ENCODE measurements at places on chromosomes 7 and 10.

DNA sequence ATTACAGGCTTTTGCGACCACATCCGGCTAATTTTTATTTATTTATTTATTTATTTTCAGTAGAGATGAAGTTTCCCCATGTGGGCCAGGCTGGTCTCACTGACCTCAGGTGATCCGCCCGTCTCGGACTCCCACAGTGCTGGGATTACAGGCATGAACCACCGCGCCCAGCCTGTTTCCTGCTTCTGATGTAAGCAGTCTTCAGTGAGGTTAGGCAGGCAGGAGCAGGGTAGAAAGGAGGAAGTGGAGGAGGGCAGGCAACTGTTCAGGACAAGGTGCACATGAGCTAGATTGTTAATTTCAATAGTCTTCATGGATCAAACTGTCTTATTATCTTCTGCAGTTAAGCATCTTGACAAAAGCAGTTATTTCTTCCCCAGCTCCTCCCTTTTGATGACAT is 605.0 kb downstream of the CCSER2 start:
- ATAC-seq, result no peak

DNA sequence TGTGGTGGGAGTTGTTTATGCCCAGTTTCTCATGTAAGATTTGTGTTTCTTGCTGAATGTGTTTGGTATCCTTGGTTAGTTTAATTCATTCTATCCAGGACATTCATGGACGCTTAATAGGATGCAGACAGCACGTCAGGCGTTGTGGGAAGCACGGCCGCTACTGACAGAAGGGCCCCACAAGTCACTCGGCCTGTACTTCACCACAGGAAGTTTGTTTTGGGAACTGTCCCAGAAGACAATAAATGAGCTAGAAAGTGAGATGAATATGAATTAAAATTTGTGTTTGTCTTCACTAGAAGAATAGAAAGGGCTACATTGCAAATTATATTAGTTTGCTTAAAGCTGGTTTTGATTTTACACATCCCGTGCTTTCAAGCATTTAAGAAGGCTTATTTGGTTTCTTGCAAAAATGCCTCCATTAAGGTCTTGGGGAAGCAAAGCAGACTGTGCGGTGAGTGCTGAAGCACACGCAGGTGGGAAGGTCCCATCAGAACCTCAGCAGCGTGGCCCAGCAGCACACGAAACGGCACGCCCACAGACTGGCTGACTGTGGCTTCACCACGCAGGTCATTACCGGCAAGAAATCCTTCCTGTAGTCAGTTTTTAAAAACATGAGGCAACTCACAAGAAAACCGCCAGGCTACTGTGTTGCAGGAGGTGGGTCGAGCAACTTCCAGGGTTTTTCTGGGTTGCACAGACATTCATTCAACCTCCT is 74.1 kb downstream of the VIPR2 start:
- no peak for ATAC-seq

- no peak for ATAC-seq
Measured at GRCh38 chr10:97944772-97945171, 85.6 kb downstream of the CRTAC1 start.

DNA sequence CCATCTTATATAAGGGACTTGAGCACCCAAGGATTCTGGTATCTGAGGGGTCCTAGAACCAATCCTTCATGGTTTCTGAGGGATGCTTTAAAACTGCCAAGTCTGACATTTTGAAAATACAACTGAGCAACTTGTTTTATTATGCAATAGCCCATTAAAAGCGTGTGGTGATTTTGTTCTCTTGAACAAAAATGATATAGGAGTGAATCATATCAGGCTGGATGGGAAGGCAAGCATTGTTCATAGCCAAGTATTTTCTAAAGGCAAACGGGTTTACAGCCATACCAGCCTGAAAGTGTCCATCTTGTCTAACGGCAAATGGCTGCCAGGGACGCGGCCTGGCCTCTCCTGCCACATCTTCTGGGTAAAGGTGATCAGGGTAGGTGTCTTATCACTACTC is 23.4 kb downstream of the RPP38 start:
- no peak for ATAC-seq

GRCh38 chr7:42747044-42747443 is 164.8 kb downstream of the C7orf25 start:
- ATAC-seq, result peak; percentile 69

GRCh38 chr7:24701261-24702235 is 55.7 kb downstream of the GSDME start:
- peak; percentile 88 for ATAC-seq

DNA sequence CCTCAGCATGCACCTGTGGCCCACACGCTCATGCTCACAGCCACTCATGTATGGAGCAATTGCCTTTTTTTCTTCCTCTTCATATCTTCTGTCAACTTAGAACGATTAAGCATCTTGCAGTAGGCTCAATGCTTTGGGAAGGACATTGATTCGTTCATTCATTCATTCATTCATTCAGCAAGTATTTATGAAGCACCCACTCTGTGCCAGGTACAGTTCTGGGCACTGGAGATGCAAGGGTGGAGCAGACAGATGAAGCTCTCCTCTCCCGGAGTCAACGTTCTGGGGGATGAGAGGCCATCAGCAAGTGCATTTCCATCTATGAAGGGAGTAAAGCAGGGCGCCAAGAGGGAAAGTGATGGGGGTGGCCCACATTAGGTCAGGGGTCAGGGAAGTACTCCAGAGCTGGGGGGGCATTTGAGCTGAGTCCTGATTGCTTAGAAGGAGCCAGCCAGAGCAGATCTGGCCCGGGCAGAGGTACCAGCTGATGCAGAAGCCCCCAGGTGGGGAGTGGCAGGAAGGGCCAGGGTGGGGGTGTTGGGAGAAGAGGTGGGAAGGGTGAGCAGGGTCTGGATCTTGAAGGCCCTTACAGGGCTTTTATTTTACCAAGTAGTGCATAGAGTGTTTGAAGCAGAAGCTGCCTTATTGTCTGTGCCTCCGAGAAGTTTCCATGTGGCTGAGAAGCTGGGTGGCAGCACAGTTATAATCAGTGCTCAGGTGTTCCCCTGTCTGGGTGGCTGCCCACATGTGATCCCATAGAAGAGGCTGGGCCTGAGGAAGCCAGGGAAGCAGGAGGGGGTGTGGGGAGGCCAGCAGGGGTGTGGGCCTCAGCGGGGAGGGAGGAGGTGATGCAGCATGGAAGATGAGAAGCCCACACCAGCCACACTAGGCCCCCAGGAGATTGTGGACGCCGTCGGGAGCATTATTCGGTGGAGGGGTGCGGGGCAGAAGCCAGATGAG is 36.2 kb downstream of the CHST3 start:
- no peak for ATAC-seq

- ATAC-seq, result no peak
Measured at GRCh38 chr7:137609500-137609899, 237.3 kb downstream of the DGKI start.

GRCh38 chr10:5930272-5930671 is 40.2 kb downstream of the FBH1 start:
- no peak for ATAC-seq

GRCh38 chr7:87507446-87507845 is 32.0 kb upstream of the ABCB4 start:
- ATAC-seq, result no peak

GRCh38 chr7:12062062-12062461 is 149.0 kb upstream of the TMEM106B start:
- no peak for ATAC-seq

GRCh38 chr7:139453673-139454321 is 29.7 kb downstream of the KLRG2 start:
- ATAC-seq, result no peak

GRCh38 chr10:15370856-15371701 is at the start of gene FAM171A1:
FAM171A1 (minus strand) TSS chr10:15371289; CDS start chr10:15371052, 237 bp downstream.
- ATAC-seq, result peak; percentile 84

DNA sequence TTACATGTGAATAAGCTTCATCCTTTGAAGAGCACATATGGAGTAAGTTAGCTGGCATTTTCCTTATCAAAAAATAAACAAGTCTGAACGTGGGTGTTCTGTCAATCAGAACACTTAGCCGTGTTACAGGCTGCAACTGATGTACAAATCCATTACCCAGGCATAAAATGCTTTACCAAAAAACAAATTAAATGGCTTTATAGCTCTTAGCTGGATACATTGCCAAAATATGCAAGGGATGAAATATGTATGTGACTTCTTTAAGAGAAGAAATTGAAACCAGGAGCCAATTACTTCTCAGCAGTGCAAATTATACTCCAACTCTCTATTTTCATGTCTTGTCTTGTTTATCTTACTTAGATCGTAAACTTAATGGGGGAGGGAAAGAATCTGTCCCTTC is 214.8 kb downstream of the DGKB start:
- ATAC-seq, result no peak

DNA sequence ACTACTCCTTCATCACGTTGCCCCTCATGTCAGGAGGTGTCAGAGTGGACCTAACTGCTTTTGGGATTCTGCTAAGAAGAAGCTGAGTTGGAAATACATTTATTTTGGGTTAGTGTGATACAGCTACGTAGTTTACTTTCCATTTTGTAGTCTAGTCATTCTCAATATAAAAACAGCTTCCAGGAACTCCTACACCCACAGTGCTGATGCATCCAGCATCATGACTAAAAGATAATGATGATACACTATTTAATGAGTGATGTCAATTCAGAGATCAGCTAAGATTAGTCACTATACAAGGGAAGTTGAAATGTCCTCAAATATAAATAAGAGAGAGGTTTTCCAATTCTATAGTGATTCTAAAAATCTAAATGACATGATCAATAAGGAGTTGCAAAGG is 264.2 kb upstream of the SLC26A5 start:
- ATAC-seq, result no peak

GRCh38 chr7:155568333-155568660 is 21.9 kb upstream of the CNPY1 start:
- ATAC-seq, result no peak

DNA sequence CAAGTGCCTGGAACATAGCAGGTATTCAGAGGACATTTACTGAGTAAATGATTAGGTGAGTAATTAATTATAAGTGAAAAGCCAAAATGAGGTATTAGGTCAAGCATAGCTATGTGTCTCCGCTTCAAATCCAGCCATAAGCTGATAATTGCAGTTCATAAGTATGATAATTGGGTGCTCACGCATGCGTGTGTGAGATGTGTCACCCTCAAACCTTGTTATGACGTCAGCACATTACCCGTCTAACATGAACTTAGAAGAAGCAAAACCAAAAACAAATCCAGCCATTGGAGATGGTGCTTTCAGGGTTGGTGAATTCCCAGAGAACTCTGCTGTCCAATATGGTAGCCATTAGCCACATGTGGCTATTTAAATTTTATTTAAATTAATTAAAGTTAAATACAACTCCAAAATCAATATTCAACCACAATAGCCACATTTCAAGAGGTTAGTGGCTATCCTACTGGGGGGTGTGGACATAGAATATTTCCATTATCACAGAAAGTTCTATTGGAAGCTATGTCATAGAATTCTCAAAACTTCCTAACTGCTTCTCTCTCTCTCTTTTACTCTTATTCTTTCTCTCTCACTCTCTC is at the start of gene CPA5:
Gene CPA5, plus strand, starts transcription at position 546 of the 596 bp plus-strand sequence. CDS start 1,670 bp downstream, outside the sequence.
- no peak for ATAC-seq

DNA sequence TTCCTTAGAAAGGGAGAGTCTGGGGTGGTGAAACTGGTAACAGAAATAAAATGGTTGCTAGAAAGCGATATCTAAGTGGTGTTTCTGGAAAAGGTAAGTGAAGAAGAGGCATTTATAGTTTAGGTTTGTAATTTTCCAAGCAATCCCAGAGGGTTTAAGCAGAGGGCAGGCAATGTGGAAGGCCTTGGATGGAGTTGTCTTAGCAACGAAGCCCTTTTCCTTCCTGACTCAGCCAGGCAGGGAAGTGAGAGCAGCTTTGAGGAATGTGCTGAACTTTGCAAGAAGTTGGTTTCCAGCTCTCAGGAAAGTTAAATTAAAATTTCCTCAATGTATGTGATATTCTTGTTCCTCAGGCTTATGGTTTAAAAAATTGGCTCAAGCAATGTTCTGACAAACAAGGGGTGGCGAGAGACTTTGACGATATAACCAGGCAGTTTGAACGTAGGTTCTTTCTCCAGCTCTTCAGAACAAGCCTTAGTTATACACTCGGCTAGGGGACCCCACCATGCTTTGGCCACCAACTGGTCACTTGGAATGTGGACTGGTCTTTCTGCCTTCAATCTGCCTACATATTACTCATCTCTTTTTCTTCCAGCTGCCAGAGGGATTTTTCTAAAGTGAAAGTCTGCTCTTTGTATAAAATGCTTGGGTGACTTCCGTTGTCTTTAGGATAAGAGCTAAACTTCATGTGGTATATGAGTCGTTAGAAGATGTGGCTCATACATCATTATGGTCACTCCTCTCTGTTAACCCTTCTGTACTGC is 66.9 kb upstream of the SLC25A13 start:
- ATAC-seq, result no peak

GRCh38 chr7:36116347-36117202 is 36.5 kb upstream of the EEPD1 start:
- ATAC-seq, result no peak

GRCh38 chr7:21154614-21155013 is 273.3 kb upstream of the SP4 start:
- peak; percentile 20 for ATAC-seq

DNA sequence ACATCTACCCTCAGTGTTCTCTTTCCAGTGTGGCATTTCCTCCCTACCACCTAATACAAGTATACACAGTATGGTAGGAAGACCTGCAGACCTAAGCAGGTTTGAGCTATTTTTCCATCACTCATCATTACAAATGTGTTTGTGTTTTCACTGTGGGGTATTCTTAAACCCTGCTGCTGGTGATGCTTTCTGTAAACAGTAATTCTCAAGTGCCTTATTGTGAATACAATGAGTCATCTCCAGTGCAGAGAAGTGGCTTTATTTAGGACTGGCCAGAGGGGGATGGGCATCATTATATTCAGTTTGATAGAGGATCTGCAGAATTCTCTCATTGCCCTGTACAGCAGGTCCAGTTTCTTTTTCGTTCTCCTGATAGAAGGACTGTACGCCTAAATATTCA is 63.7 kb downstream of the GRM8 start:
- no peak for ATAC-seq

DNA sequence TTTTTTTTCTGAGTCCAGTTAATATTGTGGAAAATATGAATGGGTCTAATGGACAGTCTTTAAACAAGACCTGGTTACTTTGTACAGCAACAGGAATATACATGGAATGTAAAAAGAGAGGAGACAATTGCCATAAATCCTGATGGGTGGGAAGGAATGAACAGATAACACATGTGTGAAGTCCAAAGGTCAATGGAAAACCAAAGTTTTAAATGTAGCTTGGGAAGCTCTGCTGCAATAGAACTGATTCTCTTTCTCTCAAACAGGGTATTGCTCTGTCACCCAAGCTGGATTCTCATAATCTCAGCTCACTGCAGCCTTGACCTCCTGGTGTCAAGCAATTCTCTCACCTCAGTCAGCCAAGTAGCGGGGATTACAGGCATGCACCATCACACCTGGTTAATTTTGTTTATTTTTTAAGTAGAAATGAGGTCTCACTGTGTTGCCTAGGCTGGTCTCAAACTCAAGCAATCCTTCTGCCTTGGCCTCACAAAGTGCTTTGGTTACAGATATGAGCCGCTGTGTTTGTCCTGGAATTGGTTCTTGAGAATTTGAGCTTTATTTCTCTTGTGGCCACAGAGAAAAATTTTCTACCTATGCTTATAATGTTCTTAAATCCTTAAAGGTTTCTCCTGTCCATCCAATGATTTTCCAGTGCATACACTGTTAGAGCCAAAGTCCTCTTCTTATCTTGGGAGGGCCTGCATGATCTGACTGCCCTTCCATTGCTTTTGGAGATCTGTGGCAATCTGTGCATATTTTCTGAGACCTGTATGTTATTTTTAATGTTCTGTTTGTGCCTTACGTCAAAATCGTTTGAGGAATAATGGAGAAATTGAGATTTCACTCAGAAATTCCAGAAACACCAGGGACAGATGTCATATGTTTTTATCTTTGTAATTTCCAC is 30.7 kb upstream of the ZNF92 start:
- ATAC-seq, result peak; percentile 20

Measured in motor neuron (in vitro differentiated cells).